ENCODE measurements at places on chromosomes 12 and 14.

GRCh38 chr14:99821519-99822508 lies 28.6 kb downstream of the EML1 start:
- DNase-seq: no peak

DNA sequence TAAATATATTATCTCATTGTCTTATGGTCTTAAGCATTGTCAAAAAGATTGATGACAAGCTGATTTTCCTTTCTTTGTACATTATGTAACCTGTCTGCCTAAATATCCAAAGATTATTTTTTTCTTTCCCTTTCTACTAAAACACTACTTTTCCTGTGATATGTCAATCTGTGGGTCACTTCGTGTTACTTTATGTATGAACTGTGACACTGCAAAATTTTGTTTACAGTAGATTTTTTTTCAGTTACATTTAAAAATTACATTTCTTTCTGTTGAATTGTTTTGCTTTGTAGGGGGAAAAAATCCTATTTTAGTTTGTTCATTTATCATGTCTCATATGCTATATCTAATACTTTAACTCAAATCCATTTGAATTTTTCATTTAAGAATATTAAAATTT lies 392.3 kb upstream of the ATXN7L3B start:
- DNase-seq: no peak

DNA sequence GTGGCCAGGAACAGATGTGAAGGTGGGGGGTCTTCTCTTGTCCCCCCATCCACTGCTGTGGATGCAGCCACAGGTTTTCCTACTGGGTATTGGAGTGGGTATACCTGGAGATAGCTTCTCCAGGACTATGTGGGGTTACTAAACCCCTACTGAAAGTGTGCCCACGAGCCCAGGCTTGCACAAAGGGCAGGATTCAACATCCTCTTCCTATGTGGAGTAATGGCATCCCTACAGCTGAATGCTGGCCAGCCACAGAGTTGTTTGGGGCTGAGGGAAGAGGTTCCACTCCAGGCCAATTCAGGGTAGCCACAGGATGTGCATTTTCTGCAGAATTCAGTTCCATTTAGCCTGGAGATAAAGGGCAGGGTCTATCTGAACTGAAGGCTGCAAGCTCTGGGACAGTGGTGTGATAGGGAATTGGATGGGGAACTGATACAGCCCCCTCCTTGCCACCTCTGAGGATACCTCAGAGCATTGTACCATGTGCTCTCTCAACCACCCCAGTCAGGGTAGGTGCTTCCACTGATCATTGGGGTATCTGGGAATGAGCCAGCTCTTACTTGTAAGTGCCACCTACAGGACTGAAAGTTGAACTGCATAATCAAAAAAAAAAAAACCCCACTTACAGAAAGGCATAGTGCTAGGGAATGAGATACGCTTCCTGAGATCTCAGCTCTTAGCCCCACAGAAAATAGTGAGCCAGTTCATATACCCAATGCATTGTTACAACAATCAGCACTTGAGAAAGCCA lies 187.1 kb downstream of the KITLG start:
- no peak for DNase-seq

- no peak for DNase-seq
These were observed 5.9 kb downstream of the ADIPOR2 start for GRCh38 chr12:1696800-1697199.

DNA sequence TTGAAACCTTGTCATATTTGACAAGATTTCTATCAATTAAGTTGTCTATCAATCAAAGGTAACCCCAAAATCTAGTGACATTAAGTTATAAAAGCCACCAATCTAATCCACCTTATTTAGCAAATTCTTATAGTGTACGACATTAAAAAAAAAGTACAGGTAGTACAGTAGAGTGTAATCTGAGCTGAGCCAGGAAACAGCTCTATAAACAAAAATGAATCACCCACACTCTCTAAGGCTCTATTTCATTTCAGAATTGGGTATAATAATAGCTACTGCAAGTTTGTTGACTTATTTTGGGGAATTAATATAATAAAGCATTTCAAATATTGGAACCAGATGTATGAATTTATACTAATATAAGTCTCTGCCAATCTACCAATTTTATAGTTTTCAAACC lies 342.4 kb upstream of the FLRT2 start:
- DNase-seq: no peak

GRCh38 chr12:117998719-117999118 lies 17.8 kb upstream of the RFC5 start:
- DNase-seq: no peak

GRCh38 chr14:52370406-52370935 lies 56.4 kb downstream of the PTGER2 start:
- no peak for DNase-seq
